Left cardiac atrium (tissue), 4 donors: ENCODE measurements at places on chromosomes 13 and 19. TPM values are rescaled to one million over a fixed set of nuclear protein-coding genes. Genes with fewer than 3 reads are reported as not detected.

DNA sequence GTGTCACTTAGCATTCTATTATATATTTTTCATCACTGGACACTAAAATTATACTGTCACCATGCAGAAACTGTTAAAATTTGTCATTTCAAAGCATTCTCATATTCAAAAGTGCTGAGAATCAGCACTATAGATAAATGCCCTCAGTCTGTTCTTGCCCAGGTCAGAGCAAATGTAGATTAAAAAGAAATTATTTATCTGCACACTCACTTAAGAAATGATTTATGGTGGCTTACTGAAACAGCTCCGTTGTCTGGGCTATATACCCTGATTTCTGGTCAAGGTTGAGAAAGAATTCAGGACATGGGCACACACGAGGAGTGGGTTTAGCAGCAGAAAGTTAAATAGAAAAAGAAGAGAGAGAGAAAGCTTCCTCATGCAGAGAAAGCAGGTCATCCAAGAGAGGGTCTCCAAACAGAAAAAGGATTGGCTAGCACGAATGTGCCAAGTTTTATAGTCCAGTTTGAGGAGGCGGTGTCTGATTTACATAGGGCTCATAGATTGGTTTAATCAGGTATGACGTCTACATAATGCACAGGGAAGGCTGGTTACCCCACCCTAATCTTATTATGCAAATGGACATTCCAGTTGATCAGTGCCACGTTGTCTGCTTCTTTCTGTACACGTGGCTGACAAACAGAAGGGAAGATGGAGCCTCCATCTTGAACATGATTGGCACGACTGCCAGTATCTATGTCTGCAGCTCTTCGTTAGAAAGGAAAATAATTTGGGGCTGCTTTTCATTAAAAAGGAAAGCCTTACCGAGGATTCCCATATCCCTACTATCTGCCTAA, 47.3 kb upstream of the N4BP2L1 start:
- DNase-seq = no peak

DNA sequence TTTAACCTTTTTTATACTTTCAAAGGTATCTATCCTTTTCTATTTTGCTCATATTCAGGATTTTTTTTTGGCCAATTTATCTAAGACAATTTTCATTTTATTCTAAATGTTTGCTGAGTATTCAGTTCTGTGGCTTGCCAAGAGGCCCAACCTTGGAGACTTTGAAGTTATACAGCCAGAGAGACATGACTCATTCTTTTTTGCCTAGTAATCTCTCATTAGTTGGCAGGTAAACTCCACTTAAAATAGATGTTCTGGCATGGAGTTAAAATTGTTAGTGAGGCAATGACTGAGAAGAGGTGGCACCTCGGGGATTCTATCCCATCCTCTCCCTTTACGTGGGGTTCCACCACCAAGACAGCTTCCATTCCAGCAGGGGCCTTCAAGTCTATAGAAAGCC, 213.8 kb downstream of the KCTD12 start:
- no peak for DNase-seq

GRCh38 chr13:74644229-74644628, 510.0 kb upstream of the KLF12 start:
- DNase-seq = no peak

GRCh38 chr13:49226613-49227012, 6.5 kb downstream of the MLNR start:
- DNase-seq = no peak

DNA sequence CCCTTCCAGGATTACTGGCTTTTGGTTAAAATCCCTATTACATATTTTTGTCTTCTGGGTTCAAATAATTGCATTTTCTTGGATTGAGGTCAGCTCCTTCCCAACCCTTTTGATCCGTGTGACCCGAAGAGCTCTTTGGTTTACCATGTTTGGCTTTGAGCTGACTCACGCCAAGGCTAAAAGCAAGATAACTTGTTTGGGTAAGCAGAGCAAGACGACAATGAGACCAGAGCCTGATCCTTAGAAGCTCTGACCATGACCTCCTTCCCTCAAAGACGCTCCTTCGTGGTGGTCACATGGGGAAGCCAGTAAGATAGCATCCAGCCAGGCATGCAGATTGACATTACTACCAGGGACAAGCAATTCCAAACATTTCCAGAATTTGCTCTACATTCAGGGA, 153.8 kb downstream of the DCT start:
- DNase-seq = no peak

GRCh38 chr19:49772850-49773432, 6.1 kb downstream of the AP2A1 start:
- no peak for DNase-seq

- DNase-seq = peak; percentile 91
These were observed at the start of gene IFT88 for GRCh38 chr13:20566898-20567874. IFT88 (plus strand) TSS chr13:20567157; CDS start chr13:20574386, 7,229 bp downstream.

GRCh38 chr19:30857388-30857787, 485.2 kb downstream of the ZNF536 start:
- DNase-seq = no peak

- no peak for DNase-seq
These were observed 39.9 kb downstream of the ITGBL1 start for GRCh38 chr13:101492251-101492910.

DNA sequence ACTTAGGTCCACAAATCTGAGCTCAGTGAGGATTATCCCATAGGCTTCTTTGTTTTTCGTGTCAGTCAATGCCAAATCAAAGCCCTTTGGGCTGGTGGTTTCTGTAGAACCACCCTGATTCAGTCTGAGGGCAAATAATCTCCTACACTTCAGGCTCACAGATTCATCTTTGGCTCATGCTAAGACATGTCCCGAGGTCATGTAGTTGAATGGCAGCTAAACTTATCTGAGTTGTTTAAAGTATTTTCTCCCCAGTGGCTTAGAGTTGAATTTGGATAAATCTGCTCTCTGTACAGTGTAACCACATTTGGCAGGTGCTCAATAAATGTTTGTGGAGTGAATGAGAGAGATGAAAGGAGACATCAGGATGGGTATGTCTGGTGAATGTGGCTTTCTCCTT, 13.1 kb upstream of the SLC25A42 start:
- no peak for DNase-seq

DNA sequence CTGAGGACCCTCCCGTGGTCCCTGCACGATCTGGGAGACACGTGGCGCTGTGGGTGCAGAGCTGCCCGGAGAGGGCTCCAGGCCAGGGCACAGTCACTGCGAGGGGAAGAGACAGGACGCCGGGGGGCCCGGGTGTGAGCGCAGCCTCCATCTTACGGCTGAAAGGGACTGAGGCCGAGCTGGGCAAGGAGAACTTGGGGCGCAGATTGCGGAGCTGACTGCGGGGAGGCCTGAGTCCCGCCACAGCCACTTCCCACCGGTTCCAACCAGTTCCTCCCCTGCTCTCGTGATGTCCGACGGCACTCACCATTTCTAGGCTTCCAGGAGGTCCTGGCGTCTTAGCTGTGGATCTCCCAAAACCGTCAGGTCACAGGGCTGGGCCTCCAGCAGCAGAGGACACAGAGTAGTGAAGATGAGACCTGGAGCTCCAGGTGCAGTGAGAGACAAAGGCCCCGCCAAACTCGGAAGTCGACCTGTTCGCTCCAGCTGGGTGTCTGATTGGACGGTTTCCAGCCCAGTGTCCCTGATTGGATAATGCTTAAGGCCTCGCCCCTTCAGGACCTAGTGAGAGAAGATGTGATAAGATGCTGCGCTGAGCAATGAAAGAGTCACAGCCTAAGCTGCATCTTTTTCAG, 4.8 kb upstream of the ZNF253 start:
- peak; percentile 73 for DNase-seq

DNA sequence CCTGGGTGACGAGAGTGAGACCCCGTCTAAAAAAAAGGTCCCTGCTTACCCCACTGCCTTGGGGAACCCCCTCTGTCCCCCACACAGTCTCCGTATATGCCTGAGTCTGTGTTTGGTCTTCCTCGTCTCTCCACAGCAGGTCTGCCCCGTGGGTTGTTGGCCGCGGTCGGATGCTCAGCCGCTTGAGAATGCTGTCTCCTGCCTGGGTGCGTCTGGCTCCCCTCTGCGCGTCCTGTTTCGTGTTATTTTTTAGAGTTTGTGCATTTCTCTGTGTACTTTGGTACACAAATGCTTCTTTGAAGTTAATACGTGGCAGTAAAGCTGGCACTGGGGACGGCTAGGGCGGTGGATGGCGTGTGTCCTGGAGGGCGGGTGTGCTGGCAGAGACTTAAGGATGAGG, 34.9 kb downstream of the KDM4B start:
- DNase-seq = no peak

GRCh38 chr19:5694956-5695648, 5.0 kb downstream of the RPL36 start:
- DNase-seq = no peak

- no peak for DNase-seq
These were observed 20.2 kb upstream of the PNMA8B start for GRCh38 chr19:46515879-46516350.

CGB2 gene
- total RNA-seq = not detected

FXYD7 gene
- total RNA-seq = not detected

BLOC1S3 gene
- 6.1 TPM for total RNA-seq

ZSWIM9 gene
- total RNA-seq = 6.2 TPM

ATXN8OS gene
- not detected for total RNA-seq

IZUMO2 gene
- not detected for total RNA-seq
